ENCODE measurements at places on chromosomes 16 and 17.

DNA sequence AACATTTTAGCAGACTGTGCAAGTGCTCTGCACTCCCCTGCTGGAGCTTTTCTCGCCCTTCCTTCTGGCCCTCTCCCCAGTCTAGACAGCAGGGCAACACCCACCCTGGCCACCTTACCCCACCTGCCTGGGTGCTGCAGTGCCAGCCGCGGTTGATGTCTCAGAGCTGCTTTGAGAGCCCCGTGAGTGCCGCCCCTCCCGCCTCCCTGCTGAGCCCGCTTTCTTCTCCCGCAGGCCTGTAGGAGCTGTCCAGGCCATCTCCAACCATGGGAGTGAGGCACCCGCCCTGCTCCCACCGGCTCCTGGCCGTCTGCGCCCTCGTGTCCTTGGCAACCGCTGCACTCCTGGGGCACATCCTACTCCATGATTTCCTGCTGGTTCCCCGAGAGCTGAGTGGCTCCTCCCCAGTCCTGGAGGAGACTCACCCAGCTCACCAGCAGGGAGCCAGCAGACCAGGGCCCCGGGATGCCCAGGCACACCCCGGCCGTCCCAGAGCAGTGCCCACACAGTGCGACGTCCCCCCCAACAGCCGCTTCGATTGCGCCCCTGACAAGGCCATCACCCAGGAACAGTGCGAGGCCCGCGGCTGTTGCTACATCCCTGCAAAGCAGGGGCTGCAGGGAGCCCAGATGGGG is 3.1 kb downstream of the GAA start:
- DNase-seq: no peak

DNA sequence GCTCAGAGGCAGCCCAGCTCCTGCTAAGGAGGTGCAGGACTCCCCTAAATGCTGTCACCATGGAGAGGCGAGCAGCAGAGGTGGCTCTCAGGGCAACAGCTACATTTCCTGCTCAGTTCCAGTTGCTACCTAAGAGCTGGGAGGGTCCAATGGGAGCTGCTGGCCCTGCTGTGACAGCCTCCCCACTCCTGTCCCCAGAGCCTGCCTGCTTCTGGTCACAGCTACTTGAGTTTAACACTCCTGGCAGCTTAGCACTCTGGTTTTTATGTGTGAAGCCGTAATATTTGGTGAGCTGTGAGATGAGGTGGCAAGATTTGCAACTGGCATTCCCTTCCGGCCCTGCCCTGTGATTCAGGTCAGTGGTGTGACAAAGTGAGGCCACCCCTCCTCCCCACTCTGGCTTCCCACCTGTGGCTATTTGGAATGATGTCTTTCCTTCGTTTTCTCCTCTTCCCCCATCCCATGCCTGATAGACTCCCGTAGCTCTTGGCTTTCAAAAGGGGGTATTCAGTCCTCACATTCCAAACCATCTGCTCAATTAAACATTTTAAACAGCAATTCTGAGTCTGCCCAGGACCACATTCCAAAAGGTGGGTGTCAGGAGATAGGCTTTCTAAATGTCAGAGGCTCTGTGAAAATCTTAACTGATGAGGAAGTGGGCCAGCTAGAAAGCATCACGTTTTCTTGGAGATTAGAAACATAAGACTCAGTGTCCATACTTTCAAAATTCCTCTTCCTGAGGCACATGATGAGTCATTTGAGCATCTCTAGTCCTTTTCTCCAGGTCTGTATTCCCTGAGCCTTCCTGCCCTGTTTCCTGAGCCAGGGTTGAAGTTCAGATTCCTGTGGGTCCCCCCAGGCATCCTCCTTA is 42.6 kb upstream of the SKAP1 start:
- DNase-seq: no peak

DNA sequence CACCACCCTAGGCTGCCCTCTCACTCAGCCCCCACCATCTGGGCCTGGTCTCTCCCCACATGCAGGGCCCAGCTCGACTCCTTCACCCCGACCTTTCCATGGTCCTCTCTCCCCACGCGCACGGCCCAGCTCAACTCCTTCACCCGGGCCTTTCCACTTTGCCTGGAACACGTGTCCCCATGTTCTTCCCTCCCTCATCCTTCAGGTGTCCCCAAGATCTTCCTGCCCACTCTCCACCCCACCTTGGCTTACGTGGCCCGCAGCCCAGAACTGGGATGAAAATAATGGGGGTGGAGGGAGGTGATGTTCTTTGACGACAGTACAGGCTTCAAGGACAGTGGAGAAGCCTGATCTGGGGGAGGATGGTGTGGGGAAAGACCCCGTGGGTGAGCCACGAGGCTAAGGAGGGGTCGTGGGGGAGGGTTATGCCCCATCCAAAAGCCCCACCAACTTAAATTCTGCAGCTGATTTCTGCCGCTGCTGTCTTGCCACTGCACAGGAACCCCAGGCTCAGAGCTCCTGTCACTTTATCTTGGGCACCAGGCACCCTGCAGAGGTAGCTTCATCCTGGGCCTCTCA is 9.9 kb upstream of the MEAK7 start:
- DNase-seq: no peak

- DNase-seq: no peak
Measured at GRCh38 chr17:73616873-73617404, 27.3 kb downstream of the SDK2 start.

- DNase-seq: no peak
Measured at GRCh38 chr17:61420052-61420451, 20.4 kb downstream of the TBX2 start.

DNA sequence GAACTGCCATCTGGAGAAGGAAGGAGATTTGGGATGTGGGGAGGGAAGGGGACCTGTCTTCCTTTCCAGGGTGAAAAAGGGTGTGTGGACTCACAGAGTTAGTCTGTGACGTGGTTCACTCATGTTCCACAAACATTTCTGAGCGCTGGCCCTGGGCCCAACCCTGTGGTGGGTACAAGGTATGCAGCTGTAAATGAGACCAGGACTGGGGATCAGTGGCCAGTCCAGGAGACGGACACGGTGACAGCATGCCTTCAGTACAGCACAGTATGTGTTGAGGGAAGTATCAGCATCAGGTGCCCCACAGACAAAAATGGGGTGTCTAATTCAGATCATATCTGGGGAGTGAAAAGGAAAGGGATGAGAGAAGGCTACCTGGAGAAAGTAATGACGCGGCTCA is 5.5 kb upstream of the EPX start:
- no peak for DNase-seq

DNA sequence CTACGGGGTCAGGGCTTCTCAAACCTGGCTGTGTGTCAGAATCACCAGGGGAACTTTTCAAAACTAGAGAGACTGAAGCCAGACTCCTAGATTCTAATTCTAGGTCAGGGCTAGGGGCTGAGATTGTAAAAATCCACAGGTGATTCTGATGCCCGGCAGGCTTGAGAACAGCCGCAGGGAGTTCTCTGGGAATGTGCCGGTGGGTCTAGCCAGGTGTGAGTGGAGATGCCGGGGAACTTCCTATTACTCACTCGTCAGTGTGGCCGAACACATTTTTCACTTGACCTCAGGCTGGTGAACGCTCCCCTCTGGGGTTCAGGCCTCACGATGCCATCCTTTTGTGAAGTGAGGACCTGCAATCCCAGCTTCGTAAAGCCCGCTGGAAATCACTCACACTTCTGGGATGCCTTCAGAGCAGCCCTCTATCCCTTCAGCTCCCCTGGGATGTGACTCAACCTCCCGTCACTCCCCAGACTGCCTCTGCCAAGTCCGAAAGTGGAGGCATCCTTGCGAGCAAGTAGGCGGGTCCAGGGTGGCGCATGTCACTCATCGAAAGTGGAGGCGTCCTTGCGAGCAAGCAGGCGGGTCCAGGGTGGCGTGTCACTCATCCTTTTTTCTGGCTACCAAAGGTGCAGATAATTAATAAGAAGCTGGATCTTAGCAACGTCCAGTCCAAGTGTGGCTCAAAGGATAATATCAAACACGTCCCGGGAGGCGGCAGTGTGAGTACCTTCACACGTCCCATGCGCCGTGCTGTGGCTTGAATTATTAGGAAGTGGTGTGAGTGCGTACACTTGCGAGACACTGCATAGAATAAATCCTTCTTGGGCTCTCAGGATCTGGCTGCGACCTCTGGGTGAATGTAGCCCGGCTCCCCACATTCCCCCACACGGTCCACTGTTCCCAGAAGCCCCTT is 10.9 kb downstream of the STH start:
- DNase-seq: no peak

GRCh38 chr17:60315650-60316049 is 76.3 kb downstream of the USP32 start:
- no peak for DNase-seq

- DNase-seq: no peak
Measured at GRCh38 chr16:31008149-31008548, 2.3 kb downstream of the STX1B start.

DNA sequence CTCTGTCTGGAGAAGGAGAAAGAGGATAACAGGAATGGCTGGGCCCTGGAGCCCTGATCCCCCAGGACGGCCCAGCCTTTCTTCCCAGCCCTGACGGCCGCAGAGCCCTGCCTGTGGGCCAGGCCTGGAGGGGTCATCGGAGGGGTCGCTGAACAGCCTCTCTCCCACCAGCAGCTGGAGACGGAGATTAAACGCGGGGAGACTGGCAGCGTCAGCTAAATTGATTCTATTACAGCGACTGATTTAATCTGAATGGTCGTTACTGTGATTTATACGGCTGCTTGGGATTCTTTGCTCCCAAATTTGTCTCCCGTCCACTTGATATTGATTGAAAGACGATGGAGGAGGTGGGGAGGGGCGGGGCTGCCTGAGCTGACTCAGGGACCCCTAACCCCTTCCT is 7.1 kb upstream of the CDH15 start:
- no peak for DNase-seq

DNA sequence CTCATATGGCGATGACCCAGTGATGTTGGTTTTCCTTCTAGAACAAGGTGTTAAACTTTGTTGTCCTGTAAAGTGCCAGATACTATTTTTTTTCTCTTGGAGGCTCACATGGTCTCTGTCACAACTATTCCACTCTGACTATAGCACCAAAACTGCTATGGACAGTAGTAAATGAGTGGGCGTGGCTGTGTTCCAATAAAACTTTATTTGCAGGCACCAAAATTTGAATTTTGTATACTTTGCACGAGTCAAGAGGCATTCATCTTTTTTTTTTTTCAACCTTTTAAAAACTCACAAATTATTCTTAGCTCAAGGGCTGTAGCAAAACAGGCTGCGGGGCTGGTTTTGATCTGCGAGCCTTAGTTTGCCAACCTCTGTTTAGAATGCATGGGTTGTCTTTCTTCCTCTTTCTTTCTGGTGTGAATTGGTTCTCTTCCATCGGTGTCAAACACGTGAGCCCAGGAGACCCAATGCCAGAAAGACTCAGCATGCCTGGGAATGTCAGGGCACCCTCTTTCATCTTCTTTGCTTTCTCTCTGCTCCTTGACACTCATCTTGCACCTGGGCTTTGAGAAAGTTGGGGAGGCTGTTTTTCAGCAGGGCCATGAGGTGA is 2.1 kb downstream of the SYT17 start:
- DNase-seq: peak; percentile 22

DNA sequence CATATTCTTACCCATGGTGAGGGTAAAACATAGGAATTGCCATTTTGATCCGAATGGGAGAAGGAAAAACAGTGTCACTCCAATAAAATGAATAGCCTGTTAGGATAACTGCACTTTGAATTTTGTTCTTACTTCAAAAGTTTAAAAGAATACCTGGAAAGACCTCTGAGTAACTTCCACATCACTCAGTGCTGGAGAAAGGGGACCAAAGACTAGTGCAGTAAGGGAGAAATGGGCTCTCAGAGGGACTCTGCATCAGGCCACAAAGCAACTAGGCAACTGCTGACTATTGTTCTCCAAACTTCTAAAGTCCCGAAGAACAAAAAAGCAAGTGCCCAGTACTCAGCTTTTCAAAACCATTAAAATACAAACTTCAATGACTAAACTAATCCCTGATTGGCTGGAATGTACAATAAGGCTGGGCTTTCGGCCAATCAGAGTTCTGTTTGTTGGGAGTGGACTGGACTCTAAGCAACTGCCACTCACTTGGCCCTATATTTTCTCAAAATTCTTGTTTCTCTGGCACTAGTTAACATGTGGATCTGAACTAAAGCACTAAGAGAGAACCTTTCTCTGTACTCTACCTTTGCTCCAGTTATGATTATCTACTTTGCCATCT is 6.2 kb downstream of the DNAJC7 start:
- no peak for DNase-seq

DNA sequence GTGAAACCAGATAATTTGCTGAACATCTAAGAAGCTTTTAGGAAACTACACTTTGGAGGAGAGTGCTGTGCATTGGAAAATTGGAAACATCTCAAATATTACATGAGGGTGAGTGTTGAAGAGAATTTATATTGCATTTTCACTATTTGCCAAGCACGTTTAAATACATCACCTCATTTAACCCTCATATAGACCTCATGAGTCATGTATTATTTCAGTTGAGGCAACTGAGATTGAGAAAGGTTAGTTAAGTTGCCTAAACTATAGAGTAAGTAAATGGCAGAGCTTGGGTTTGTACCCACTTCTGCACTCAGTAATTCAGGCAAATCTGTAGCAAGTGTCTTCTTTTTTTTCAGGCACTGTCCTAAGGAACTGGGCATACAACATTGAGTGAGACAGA is 3.7 kb upstream of the NLK start:
- DNase-seq: no peak

DNA sequence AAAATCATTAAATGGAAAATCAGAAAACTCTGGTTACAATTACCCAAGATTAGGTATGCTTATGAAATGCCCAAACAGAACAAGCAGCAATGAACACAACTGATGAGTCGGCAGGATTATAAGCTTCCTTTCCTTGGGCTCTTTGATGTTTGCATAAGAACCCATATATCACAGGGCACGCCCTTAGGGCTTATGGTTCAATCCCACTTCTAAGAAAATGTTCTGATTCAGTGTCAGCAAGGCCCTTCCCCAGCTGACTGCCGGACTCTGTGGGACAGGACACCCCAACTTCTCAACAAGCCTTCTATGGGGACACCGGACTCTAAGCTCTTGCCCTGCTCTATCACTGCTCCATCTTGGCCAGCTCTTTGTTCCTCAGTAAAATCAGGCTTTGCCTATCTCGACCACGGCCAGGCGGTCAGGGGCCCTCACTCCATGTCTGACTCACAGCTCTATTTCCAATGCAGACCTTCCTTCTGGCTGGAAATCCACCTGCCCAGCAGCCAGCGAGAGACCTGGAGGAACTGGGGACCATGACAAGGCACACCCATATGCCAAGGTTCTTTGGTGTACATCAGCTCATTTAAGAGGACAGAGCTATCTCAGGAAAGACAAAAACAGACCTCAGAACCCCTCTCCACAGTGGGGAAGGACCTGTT is 26.8 kb downstream of the LITAFD start:
- no peak for DNase-seq

DNA sequence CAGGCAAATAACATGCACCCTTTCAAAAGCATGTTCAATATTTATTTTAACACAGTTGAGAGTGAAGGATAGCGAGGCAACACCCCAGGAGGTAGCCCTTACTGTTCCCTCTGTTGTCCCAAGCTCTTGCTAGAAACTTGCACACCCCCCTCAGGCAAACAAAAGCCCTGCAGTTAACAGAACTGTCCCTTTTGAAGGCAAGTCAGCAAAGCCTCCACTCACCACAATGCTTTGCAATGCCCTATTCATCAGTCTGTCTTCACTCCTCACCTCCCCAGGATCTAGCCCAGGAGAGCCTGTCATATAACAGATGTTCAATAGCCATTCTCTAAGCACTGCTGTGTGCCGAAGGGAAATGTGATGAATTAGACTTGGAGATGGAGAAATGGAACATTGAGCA is 3.5 kb upstream of the CNEP1R1 start:
- no peak for DNase-seq

- no peak for DNase-seq
Measured at GRCh38 chr17:79002291-79002690, 7.3 kb downstream of the CANT1 start.

- DNase-seq: no peak
Measured at GRCh38 chr17:17494499-17494869, 1.7 kb downstream of the RASD1 start.

GRCh38 chr16:84739349-84740124 is 39.7 kb downstream of the USP10 start:
- DNase-seq: no peak
